ENCODE measurements at places on chromosomes 3 and 15. TPM values are rescaled to one million over a fixed set of nuclear protein-coding genes. Genes with fewer than 3 reads are reported as not detected.

Gene GOLGA8J
- 0.13 TPM for total RNA-seq

Gene SENP8
- total RNA-seq = 2.0 TPM

Gene ZKSCAN7
- total RNA-seq = 9.9 TPM

GRCh38 chr3:60308808-60309207 lies 942.4 kb downstream of the FHIT start:
- H3K36me3 ChIP-seq = no peaks in the 10 kb centered on the region
- peaks cover 8% of the 10 kb centered on the region for H3K4me1 ChIP-seq
- DNase-seq = no peak
- no peak overlapping the region for H3K27ac ChIP-seq
- no peak overlapping the region for H3K4me3 ChIP-seq

Gene SERPINI2
- not detected for total RNA-seq

GRCh38 chr15:70504299-70504951 lies 258.9 kb downstream of the UACA start:
- H3K27me3 ChIP-seq = no peaks in the 10 kb centered on the region
- no peak for DNase-seq
- H3K4me3 ChIP-seq = no peak overlapping the region
- no peak overlapping the region for H3K27ac ChIP-seq

- peak overlapping the region; percentile 32 for H3K27ac ChIP-seq
- H3K4me3 ChIP-seq = no peak overlapping the region
Observed at GRCh38 chr3:188158731-188159310, 4.9 kb downstream of the LPP start.

Gene CYP1A2
- not detected for total RNA-seq

DNA sequence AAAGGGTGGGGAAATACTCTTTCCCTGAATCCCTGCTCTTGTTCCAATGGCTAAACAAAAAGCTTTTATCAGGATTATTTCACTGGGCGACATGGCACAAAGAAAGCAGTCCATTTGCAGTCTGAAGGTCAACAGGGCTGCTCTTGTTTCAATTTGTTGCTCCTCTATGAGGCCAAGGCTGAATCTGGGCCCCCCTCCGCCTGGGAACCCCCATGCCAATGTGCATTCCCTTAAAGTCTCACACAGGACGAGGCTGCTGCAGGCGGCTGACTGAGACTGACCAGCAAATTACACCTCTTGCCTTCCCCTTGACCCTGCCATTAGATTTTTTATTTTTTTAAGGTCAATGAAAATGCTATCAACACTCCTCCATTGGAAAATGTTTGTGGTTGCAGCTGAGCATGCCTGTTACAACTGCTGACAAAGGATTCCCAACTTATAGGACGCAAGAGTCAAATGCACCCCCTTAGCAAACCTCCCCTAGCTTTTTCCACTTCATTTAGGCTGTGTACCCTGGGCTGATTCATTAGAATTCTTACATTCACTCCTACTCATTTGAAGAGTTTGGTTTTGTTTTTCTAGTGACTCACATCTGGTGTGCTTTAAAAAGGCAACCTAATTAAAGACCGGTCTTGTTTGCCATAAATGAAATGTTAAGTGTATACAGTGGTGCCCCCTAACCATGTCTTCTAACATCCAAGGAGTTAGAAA lies 60.8 kb upstream of the ARHGEF3 start:
- no peak overlapping the region for H3K27ac ChIP-seq
- no peaks in the 10 kb centered on the region for H3K27me3 ChIP-seq
- peaks cover 8% of the 10 kb centered on the region for H3K4me1 ChIP-seq

DNA sequence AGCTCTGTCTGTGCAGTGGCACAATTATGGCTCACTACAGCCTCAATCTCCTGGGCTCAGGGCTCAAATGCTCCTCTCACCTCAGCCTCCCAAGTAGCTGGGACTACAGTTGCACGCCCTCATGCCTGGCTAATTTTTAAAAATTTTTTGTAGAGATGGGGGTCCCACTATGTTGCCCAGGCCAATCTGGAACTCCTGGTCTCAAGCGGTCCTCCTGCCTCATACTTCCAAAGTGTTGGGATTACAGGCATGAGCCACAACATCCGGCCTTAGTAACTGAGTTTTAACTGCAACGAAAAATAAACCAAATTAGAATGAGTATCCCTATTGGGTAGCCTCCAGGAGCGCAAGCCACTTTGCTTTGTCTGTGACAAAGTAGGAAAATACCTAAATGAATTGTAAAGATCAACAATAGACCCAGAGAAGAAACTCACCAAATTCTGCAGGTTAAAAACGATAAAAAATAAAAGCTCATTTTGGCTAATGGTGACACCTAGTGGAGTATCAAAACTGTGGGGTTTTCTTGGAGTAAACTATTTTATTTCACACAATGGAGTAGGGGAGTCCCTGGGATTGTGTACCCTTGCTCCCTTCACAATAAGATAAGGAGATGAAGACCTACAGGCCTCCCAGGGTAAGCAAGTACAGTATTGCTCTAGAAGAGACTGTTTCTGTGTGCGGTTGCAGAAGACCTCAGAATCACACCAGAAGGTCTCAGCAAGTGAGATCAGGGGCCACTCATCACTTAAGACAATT lies 21.0 kb upstream of the CA12 start:
- H3K4me1 ChIP-seq = peaks cover 4% of the 10 kb centered on the region
- no peaks in the 10 kb centered on the region for H3K27me3 ChIP-seq
- no peak overlapping the region for H3K27ac ChIP-seq

DNA sequence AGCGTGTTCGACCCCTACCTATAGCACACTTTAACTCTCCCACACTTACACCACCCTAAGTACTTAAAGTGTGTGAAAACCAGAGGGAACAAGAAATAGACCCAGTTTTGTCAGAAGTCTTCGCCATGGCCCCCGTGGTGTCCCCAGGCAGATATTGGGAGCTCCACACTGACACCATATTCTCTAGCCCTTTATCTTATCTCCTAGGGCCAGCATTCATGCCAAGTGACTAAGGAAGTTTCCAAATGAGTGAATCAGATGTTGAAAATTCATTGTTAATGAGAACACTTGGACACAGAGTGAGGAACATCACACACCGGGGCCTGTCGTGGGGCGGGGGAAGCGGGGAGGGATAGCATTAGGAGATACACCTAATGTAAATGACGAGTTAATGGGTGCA lies 31.8 kb downstream of the P3H2 start:
- DNase-seq = no peak
- no peak overlapping the region for H3K4me3 ChIP-seq
- no peaks in the 10 kb centered on the region for H3K36me3 ChIP-seq

- DNase-seq = no peak
- no peaks in the 10 kb centered on the region for H3K36me3 ChIP-seq
- H3K4me1 ChIP-seq = peaks cover 14% of the 10 kb centered on the region
- no peak overlapping the region for H3K27ac ChIP-seq
- H3K4me3 ChIP-seq = no peak overlapping the region
Observed at GRCh38 chr3:48553886-48554845, 2.4 kb downstream of the PFKFB4 start.

DNA sequence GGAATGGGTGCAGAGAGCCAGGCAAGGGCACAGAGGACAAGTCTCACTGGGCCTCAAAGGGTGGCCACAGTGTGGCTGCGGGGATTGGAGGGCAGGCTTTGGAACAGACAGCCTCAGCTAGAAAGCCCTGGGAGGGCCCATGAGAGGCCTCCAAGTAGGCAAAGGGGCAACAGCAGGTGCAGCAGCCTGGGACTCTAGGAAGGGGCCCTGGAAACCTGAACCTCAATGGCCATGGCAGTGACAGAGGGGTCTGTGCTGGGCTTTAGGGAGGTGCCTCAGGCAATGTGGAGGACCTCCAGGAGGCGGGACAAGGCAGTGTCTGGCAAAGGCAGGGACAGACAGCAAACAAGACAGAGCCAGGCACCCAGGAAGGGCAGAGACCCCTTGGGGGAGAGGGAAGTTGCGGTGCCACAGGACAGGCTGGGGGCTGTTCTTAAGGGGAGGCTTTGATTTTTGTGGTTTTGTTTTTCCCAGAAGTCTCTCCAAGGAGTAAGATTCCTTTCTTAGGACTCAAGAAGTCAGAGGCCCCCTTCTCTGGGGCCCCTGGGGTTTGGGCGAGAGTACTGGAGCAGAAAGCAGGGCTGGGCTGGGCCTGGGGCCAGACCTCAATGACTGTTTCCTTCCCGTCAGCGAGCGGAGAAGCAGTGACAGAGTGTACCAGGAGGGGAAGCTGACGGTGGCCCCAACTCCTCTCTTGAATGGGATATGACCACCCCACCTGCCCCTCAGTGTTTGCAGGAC lies 9.7 kb downstream of the STOML1 start:
- no peaks in the 10 kb centered on the region for H3K36me3 ChIP-seq
- H3K27ac ChIP-seq = peak overlapping the region; percentile 98
- peak; percentile 82 for DNase-seq
- H3K4me1 ChIP-seq = peaks cover 39% of the 10 kb centered on the region
- H3K4me3 ChIP-seq = no peak overlapping the region

DNA sequence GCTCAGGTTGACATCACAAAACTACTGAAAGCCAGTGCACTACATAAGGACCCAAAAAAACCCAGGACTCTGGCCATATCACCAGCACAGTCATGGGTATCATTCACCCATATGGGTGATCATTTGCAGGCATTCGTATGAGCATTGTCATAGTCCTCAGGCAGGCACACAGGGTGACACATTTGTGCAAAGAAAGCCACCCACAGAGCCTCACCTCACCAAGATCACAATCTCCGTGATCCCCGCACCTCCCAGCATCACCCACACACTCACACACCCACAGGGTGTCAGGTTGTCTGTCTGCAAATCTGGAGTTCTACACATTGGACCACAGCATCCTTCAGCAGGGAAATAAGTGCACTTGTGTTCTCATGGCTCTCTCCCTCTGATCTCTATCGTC lies 166.0 kb upstream of the LPP start:
- no peaks in the 10 kb centered on the region for H3K36me3 ChIP-seq
- no peaks in the 10 kb centered on the region for H3K4me1 ChIP-seq
- H3K4me3 ChIP-seq = no peak overlapping the region

DNA sequence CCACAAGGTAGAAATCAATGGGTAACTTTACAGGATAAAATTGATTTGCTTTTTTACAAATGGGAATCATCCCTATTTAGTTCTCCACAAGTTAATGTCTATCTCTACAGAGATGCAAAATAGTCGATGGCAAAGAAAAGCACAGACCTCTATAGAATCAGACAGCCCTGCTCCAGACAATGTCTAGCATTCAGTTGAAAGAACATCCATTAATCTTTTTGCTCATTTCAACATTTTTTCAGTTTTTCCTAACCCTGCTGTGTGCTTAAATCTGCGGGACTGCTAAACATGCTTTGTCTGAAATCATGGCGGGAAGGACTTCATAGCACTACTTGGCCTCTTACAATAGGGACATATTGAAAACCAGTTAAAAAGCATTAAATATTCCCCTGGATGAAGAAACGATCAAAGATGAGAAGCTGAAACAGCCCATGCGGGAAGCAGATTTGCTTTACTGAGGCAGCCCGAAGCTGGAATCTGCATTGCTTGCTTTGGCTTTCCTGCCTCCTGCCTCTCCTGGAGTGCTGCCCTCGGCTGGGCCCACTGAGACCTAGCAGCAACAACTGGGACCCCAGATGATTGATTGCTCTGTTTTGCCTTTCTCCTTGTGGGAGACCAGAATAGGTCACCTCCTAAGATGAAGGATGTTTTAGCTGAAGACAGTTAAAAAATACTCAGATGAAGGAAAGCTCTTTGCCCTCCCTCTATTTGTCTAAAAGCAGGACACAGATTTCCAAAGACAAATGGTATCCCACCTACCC lies 38.5 kb upstream of the RASGRP1 start:
- no peak for DNase-seq
- H3K27me3 ChIP-seq = peaks cover 7% of the 10 kb centered on the region
- H3K4me3 ChIP-seq = no peak overlapping the region
- H3K27ac ChIP-seq = no peak overlapping the region
- no peaks in the 10 kb centered on the region for H3K4me1 ChIP-seq

Gene CTDSPL2
- 52.0 TPM for total RNA-seq

- H3K27me3 ChIP-seq = no peaks in the 10 kb centered on the region
- no peak overlapping the region for H3K27ac ChIP-seq
- H3K36me3 ChIP-seq = no peaks in the 10 kb centered on the region
Observed at GRCh38 chr3:99108508-99108907, 207.0 kb upstream of the DCBLD2 start.

- no peak overlapping the region for H3K27ac ChIP-seq
- no peaks in the 10 kb centered on the region for H3K27me3 ChIP-seq
- no peak overlapping the region for H3K4me3 ChIP-seq
- no peaks in the 10 kb centered on the region for H3K36me3 ChIP-seq
- no peaks in the 10 kb centered on the region for H3K4me1 ChIP-seq
Observed at GRCh38 chr3:185058796-185059195, 94.1 kb downstream of the C3orf70 start.

GRCh38 chr15:58224068-58224467 lies 85.9 kb downstream of the AQP9 start:
- H3K4me3 ChIP-seq = no peak overlapping the region
- peaks cover 8% of the 10 kb centered on the region for H3K4me1 ChIP-seq
- no peak overlapping the region for H3K27ac ChIP-seq
- no peaks in the 10 kb centered on the region for H3K36me3 ChIP-seq

DNA sequence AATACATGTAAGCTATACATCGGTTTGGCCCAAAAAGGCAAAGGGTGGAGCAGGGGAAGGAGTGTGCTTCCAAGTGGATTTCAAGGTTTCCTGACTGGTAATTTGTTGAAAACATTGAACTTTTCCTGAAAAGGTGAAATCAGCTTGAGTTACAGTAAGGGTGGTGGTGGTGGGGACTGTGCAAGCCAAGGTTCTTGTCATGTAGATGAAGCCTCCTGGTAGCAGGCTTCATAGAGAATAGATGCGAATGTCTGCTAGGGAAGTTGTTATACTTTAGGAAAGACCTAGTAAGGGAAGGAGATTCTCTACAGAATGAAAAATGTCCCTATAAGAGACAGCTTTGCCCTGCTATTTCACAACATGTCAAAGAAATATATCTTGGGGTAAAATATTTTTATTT lies 528.2 kb upstream of the CBLB start:
- peaks cover 6% of the 10 kb centered on the region for H3K4me1 ChIP-seq
- no peaks in the 10 kb centered on the region for H3K36me3 ChIP-seq
- H3K27me3 ChIP-seq = no peaks in the 10 kb centered on the region
- H3K27ac ChIP-seq = no peak overlapping the region
- no peak for DNase-seq

Gene GOLGA8N
- 3.2 TPM for total RNA-seq

- H3K4me1 ChIP-seq = no peaks in the 10 kb centered on the region
- no peak for DNase-seq
Observed at GRCh38 chr3:88031642-88032077, 27.1 kb downstream of the CGGBP1 start.
